T1000 (cell line): ENCODE measurements at places on chromosomes 6 and 20.

- DNase-seq = no peak
These were observed 14.8 kb upstream of the CHMP4B start for GRCh38 chr20:33796263-33796906.

GRCh38 chr6:148854992-148855391 lies 108.2 kb downstream of the UST start:
- no peak for DNase-seq

GRCh38 chr6:14933183-14933544 lies 312.7 kb upstream of the JARID2 start:
- no peak for DNase-seq

GRCh38 chr6:159151266-159151855 lies 17.8 kb upstream of the FNDC1 start:
- no peak for DNase-seq

DNA sequence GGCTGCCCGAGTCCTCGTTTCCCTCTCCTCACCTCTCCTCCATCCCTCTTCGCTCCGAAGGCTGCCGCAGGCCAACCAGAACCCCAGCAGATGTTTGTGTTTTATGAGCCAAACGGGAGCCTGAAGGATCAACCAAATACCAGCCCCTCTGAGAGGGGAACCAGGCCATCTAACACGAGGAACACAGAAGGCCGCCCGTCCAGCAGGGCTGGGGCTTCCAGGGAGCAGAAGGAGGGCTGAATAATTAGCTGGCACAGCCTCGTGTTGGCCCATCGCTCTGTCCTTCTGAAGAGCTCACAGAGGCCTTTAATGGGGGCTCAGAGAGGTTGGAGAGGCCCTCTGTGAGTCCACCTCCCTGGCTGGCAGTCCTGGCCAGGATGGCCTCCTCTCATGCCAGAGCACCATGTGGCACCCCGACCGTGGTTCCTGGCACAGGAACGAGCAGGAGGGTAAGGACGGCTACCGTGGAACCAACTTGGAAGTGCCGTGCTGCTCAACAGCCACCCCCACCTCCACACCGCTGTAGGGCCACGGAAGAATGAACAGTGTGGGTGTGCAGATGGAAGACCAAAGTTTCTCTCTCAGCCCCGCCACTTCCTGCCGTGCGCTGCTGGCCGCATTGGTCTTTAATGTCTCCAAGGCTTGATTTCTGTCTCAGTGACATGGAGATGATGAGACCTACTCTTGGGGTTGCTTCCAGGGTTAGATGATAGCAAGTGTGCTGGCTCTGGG lies 155.2 kb downstream of the SCML4 start:
- DNase-seq = no peak

DNA sequence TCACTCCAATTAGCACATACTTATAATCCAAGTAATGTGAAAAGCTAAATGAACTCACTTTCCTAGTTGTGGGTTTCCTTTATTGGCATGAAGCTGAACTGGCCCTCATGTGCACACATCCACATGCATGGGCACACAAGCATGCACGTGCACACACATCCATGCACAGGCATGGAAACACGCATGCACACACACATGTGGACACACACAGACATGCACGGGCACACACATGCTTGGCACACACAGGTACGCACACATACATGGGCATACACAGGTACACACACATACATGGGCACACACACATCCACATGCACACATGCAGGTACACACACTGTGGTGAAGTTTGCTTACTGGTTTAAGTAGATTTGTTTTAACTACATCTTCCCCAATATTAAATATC lies 23.8 kb downstream of the SYNDIG1 start:
- no peak for DNase-seq

DNA sequence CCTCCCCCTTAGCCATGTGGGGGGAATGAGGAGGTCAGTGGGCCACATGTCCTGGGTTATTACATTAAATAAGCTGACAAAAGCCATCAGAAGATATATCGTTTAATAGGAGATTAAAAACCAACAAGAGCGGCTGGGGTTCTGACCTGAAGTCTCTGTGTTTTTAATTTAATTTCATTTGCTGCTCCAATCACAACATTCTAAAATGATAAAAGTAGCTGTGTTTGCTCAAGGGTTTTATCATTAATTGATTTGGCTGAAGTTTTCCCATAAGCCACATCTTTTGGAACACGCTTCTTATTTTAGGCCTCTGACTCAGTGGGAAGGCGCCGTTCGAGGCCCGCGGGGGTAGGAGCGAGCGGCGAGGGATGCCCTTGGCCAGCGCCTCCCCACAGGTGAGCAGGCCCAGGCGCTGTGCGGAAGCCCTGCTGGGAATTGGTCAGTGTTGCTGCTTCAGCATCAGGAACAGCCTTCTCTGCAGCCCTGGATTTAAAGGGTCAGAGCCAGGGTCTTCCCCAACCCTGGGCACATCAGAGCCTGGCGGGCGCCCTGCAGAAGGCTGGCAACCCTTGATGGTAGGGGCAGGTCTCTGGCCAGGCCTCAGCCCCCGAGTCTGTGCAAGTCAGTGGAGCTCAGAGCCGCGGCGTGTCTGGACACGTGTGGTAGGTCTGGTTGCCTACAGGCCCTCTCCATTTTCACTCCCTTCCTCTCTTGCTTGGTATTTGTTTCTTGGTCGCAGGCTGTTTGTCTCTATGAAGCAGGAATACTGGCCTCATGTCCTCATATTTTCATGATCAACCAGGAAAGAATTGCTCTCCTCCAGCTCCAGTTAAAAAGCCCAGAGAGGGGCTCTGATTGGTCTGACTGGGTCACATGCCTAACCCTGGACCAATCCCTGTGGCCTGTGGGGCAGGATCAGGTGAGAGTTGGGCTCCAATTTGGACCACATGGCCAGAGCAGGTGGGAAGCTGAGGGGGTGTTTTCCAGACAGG lies 30.9 kb upstream of the MLN start:
- no peak for DNase-seq

DNA sequence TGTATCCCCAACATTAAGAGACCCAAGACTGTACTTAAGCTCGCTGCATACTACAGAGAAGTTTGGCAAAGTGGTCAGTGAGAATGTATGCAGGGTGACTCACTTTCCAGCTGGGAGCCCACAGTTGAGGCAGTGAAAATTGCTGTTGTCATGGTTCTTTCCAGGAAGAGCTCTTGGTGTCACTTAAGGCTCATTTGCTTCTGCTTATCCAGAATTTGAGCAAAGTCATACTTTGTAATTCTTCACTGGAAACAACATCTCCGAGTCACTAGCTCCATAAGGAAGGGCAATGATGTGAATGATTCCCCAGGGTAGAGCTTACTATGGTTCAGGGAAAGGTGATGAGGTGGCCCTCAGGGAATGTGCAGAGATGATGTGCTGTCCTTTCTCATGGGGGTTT lies 65.4 kb upstream of the FBXL4 start:
- DNase-seq = peak; percentile 47

GRCh38 chr20:20741087-20742045 lies 28.9 kb upstream of the RALGAPA2 start:
- DNase-seq = no peak

DNA sequence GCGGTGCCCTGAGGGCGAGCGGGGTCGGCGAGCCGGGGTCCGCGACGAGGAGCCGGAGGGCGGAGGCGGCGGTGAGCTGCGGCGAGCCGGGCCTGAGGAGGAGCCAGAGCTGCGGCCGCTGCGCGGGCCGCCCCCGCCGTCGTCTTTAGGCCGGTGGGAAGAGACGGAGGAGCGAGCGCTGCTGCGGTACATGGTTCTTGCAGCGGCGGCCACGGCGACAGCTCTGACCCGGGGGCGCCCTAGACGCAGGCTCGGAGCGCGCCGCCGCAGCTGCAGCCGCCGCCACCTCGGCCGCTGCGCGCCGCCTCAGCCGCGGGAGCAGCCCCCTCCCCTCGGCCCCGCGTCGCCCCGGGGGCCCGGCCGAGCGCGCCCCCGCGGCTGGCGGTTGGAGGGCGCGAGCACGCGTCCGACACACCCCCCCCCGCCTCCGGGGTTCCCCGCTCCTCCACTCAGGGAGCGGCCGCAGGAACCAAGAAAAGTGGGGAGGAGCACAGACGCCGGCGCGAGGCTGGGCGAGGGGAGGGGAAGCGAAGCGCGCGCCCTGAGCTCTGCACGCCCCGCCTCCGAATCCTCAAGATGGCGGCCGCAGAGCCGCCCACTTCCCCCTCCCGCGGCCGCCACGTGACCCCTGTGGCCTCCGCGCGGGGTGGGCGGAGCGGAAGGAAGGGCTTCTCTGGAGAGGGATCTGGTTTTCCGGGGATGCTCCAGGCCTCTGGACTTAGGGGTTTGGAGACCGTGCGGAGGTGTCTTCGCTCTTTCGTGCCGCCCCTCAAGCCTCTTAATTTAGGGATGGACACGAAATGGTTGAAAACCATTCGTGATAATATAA lies at the start of gene ZNF318:
TSS of gene ZNF318 (minus strand) at position 474 of the 829 bp plus-strand sequence. CDS start at position 192, 282 bp downstream.
- peak; percentile 94 for DNase-seq

- no peak for DNase-seq
These were observed 54.6 kb upstream of the PIM1 start for GRCh38 chr6:37115236-37115895.

- DNase-seq = no peak
These were observed 90.0 kb upstream of the SLC35B3 start for GRCh38 chr6:8525370-8525769.
